Breast epithelium (tissue), 4 donors: ENCODE measurements at places on chromosomes 6 and 20. TPM values are rescaled to one million over a fixed set of nuclear protein-coding genes. Genes with fewer than 3 reads are reported as not detected.

OPRM1 gene
- not detected for total RNA-seq

BANF2 gene
- not detected for total RNA-seq

COL19A1 gene
- total RNA-seq = 0.66 TPM

SAYSD1 gene
- total RNA-seq = 21.8 TPM

CPNE5 gene
- 0.96 TPM for total RNA-seq

LPIN3 gene
- total RNA-seq = 20.8 TPM

TSHZ2 gene
- 31.7 TPM for total RNA-seq

KIAA1755 gene
- total RNA-seq = 2.1 TPM

DNA sequence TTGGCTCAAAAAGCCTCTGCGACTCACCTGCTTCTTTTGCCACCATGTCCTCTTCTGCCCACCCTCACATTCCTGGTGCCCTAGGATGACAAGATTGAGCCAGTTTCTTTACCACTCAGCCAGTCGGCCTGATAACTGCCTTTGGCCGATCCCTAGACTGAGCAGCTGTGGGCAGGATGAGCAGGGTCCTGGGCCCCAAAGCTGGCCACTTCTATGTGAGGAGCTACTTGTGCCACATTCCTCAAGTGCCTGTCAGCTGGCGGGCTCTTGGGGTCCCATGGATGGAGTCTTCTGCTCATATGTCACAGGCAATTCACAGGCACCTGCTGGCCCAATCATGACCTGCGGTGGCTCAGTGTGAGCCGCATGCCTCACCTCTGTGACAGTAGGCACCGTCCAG, 16.5 kb downstream of the DYNLRB1 start:
- DNase-seq = no peak

DNA sequence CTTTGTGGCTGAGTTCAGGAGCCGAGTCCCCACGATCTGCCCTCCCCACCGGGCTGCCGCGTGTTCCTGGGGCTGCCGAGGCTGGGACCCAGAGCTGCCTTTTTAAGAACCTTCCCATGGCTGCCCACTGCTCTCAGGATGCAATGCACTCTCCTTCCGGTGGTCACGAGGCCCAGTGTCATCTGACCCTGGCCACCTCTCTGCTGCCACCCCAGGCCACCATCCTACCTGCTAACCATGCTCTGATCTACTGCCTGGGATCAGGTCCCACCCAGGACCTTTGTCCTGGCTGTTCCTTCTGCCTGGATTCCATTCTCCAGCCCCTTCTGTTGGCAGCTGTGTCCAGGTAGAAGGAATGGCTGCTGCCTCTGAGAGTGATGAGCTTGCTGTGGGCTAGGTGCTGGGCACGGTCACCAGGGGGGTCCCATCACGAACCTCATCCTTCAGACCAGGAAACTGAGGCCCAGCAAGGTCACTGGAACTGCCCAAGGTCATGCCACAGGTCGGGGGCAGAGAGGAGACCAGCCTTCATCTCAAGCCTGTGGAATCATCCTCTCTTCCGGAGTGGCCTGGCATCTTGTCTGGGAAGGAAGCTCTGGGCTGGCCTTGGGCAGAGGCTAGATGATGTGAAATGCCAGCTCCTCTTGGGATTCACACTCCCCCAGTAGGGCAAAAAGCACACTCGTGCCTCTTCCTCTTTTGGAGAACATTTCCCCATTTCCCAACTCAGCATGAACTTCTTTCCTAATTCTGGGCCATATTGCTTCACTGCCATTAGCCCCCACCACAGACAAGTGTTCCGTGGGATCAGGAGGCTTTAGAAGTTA, 20.5 kb downstream of the PCK1 start:
- no peak for DNase-seq

- DNase-seq = no peak
Measured at GRCh38 chr6:154528310-154528915, 17.9 kb upstream of the CNKSR3 start.

- DNase-seq = no peak
Measured at GRCh38 chr20:41664584-41664983, 46.4 kb upstream of the CHD6 start.

DNA sequence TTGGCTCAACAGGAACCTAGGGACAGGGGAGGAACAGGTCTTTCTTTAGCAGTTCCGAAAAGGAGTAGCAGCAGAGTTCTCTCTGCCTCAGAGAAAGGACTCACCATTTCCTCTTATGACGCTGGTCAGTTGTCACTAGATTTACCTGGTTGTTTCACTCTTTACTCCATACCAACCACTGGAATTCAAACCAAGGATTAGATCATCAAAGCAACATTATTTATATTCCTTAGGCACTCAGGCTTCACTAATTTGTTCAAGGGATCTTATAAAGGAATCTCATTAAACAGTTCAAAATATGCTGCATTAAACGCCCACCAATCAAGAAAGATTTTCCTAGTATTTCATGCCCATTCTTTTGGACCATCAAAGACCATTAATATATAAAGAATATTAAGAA, 1129.5 kb upstream of the MAP3K7 start:
- DNase-seq = no peak

GRCh38 chr20:9506280-9506821, 8.0 kb upstream of the LAMP5 start:
- no peak for DNase-seq

GRCh38 chr20:58956078-58956477, 25.0 kb upstream of the NELFCD start:
- no peak for DNase-seq

GRCh38 chr6:90465686-90466085, 121.2 kb downstream of the MAP3K7 start:
- DNase-seq = no peak

- DNase-seq = no peak
Measured at GRCh38 chr6:6006428-6007365, at the start of gene NRN1. TSS of gene NRN1 (minus strand) at chr6:6006925. CDS start at chr6:6006749, 176 bp downstream.

GRCh38 chr6:161242779-161243693, 30.8 kb downstream of the AGPAT4 start:
- no peak for DNase-seq

DNA sequence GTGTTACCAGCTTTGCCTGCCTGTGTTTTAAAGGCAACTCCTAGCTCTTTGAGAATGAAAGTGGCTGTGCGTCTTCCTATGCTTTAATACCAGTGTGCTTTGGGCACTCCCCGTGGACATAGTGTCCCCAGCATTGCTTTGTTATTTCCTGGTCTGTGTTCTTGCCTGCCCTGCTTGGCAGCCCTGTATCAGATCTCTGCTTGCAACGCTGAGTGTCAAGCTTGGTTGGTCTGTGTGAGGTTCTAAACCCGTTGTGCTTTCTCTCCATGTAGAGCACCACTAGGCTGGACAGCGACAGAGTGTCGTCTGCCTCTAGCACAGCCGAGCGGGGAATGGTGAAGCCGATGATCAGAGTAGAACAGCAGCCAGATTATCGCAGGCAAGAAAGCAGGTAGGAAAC, 80.2 kb downstream of the AFDN start:
- peak; percentile 70 for DNase-seq

GRCh38 chr6:7390226-7390878, 744 bp downstream of the RIOK1 start:
- no peak for DNase-seq

DNA sequence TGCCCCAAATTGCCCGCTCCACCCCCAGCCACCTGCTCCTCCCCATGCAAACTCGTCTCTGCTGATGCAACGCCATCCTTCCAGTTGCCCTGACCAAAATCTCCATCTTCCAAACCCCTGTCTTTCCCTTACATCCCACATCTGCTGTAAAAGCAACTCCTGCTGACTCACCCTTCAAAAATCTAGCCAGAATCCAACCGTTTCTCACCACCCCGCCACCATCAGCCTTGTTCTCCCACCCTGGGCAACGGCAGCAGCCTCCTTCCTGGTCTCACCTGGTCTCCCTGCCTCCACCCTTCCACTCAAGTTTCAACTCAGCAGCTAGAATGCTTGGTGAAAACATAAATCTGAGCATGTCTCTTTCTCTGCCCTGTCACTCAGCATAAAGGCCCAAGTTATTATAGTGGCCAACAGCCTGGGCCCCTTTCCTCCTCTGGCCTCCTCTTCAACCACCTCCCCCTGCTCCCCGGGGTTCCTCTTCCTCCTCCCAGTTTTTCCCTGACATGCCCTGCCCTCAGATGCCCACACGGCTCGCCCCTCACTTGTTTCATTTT, 7.2 kb upstream of the SYNJ2 start:
- DNase-seq = no peak

DNA sequence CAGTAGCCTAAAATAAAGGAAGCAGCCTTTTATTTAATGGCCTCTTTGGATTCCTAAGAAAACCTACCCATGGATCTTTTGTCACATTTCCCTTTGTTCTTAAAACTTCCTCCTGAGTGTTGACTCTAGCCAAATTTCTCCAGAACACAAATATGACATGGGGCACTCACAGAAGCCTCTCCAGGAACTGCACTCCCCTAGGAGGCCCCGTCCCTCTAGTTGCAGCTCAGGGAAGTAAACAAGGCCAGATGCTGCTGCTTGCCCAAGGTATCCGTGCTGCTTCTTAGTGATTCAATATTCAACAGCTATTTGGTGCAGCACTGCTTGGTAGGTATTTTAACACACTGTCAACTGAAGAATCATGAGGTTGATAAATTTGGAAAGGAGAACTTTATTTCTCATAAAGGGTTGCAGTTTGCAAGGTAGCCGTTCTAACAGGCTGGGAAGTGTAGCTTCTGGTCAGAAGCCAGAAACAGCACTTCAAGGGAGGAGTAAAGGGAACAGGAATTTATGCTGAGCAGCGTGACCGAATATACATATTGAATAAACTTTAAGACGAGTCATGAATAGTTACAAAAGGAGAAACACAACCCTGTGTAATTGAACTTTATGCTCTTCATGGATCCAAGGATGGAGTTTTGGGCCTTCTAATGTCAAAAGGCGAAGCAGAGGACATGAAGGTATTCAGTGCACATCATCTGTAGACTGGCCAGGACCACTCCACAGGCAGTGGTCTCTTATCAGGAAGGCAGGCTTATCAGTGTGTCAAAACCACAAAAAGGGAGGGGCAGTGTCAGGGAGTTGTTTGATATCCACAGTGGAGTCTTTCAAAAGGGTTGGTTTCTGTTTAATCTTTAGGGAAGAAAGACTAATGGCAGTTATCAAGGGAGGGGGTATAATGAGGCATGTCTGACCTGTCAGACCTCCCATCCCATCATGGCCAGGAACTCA, 63.3 kb downstream of the CD24 start:
- no peak for DNase-seq

DNA sequence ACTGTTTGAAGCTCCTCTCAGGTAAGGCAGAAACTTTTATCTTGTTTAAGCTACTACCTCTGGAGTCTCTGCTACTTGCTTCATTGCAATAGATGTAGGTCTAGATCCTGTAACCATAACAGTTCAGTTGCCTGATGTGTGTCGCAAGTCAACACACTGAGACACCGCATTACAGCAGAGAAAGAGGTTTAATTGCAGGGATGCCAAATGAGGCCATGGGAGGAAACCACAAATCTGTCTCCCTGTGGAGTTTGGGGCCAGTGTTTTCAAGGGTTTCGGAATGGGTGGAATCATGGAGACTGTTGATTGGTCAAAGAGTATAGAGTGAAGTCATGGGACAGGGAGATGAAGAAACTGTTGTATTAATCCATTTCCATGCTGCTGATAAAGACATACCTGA, 57.1 kb upstream of the RBM24 start:
- DNase-seq = no peak

- DNase-seq = peak; percentile 14
Measured at GRCh38 chr6:169981568-169981967, 230.1 kb downstream of the ERMARD start.

DNA sequence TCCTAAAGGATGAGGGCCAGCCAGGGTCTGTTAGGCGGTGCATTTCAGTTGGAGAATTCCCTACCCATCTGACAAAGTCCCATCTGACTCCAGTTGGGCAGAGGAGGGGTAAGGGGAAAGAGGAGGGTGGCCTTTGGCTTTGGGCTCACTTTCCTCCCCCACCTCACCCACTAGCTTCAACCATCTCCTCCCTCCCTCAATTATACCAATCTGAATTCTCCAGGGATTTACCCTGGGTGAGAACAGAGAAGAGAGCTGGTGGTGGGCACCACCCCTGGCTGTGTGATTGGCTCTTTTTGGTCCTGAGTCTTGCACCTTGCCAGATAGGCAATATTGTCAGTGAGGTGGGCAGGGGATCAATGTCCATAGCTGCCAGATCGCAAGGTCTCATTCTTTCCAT, 3.2 kb downstream of the HMGA1 start:
- DNase-seq = no peak

DNA sequence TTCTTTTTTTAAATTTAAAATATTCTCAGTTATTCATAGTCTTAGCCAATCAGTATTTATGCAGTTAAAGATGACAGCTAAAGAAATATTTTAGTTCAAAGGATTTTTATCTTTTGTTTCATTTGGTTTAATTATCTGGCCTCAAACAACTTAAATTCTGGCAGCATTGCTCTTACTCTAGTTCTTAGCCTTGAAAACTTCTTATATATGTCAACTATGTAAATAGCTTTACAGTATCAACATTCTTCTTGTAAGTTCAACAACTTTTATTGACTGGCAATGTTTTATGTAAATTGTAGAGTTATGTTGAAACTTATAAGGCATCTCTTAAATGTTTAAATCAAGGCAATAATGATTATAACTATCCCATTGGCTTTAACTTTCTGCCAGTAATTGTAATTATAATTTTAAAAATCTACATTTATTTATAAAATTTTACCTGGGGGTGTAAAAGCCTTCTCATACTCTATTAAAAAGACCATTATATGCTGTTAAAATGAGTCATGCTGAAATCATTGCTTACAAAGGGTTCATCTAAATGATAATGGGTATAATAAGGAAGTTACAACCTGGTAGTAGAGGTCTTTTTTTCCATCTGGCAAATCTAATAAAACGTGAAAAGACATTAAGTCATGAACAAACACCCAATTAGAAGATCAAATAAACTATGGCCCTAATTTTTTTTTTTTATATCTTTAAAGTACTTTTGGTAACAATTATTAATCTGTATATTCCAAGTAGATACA, 45.8 kb upstream of the FAM184A start:
- DNase-seq = no peak

DNA sequence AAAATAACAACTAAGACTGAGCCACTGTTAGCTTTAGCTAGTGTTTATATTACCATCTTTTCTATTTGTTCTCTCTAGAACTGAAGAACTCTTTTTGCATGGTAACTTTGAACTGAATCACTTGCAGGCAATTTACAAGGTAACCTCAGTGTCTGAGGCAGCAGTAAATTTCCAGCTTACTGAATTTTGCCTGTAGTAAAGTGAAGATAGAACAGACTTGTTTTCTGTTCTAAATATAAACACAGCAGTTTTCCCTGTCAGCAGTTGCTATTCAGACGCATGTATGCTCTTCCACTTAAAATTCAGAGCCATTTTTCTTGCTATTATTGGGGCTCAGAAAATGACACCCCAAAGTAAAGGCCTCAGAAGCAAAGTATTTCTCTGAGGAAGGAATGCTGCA, 974.0 kb upstream of the GJE1 start:
- no peak for DNase-seq

GRCh38 chr6:164911151-164911550, 398.3 kb downstream of the C6orf118 start:
- DNase-seq = no peak

- DNase-seq = no peak
Measured at GRCh38 chr6:85662251-85662650, 19.6 kb upstream of the SYNCRIP start.
